ENCODE measurements at places on chromosomes 16 and 17.

DNA sequence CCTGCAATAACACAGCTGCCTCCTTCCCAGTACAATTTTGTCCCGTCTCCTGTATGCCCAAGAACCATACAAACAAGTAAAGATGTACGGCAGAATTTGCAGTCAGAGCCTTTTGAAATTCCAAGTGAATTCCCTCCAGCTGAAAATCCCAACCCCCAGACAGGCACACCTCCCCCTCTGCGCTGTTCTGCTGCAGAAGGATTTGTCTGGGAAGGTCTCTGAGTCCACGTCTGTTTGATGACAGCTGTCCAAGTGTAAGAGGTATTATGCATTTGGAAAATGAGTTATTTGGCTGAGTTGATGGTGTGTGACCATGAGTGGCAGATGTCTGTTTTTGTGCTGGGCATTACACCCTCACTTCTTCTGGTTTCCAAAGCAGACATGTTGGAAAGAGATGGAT is 104.9 kb upstream of the HS3ST4 start:
- no peak for DNase-seq

GRCh38 chr17:32870027-32870670 is 6.8 kb downstream of the MYO1D start:
- DNase-seq = no peak

DNA sequence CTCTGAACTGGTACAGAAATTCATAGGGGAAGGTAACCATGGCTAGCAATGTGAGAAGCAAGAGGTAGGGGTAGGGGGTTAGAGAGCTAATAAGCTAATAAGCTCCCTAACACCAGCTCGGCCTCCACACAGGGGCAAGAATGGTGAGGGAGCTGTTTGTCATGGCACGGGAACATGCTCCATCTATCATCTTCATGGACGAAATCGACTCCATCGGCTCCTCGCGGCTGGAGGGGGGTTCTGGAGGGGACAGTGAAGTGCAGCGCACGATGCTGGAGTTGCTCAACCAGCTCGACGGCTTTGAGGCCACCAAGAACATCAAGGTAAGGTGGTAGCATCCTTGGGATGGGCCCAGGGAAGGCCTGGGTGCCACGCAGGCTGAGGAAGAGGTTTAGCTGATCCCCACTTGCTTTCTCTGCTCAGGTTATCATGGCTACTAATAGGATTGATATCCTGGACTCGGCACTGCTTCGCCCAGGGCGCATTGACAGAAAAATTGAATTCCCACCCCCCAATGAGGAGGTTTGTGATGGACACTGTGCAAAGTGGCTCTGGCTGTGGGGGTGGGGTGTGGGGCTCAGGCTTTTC is 3.5 kb upstream of the FTSJ3 start:
- no peak for DNase-seq

- no peak for DNase-seq
Measured at GRCh38 chr16:28984619-28985135, at the start of gene LAT. Gene LAT, plus strand, starts transcription at chr16:28985052. Its CDS starts 366 bp downstream, at chr16:28985418.

GRCh38 chr16:11976850-11977375 is 379 bp downstream of the SNX29 start:
- DNase-seq = no peak

DNA sequence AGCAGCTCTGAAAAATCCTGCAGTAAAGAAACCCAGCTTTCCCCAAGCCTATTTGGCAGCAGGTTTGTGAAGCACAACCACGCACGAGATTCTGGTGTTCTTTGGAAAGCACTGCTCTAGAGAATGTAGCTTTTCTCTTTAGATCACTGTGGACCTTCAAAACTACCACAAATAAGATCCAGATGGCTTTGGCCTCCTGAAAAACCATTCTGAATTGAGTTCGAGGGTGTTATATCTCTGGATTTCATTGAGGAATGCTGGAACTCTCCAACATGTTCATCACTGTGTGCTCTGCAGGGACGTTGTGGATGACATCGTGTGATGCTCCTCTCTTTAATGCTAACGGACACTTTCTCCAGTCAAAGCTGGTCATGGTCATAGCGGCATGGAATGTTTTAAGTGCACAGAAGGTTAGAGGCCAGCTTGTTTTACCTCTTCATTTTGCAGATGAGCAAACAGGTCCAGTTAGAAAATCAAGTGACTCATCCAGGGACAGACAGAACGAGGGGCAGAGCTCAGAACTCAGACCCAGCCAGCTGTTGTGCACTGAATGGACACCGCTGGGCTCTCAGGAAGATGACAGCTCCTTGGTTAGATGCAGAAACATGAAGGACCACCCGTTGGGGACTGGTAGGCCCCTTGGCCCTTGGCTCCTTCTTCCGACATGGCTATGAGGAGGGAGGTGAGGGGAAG is 37.2 kb downstream of the CCDC42 start:
- DNase-seq = no peak

DNA sequence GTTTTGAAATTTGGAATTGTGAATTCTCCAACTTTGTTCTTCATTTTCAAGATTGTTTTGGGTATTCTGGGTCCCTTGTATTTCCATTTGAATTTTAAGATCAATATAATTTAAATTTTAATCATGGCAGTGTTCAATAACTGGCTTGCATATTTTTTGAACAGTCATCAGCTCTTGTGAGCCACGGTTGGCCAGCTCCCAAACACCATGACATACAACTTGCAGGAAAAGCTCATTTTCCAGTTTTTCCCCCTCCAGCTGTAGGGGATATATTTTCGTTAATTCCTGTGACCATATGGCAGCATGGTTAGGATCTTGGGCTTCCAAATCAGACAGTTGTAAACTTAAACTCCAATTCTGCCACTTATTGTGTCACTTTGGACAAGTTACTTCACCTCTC is 690.1 kb downstream of the WWOX start:
- no peak for DNase-seq

- DNase-seq = no peak
Measured at GRCh38 chr17:39618246-39618913, 8.4 kb upstream of the PPP1R1B start.

- DNase-seq = no peak
Measured at GRCh38 chr17:79563237-79564013, 47.4 kb downstream of the RBFOX3 start.

DNA sequence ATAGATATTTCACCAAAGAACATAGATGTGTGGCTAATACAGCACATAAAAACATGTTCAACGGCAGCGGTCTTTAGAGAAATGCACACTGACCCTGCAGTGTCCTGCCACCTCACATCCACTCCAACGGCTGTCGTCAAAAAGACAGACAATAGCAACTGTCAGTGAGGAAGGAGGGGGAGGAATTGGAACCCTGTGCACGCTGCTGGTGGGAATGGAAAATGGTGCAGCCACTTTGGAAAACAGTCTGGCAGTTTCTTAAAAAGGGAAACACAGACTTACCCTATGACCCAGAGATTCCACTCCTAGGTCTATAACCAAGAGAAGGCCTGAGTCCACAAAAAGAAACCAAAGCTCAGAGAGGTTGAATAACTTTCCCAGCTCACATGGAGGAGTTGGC is 7.7 kb downstream of the CEP295NL start:
- no peak for DNase-seq

GRCh38 chr17:34616148-34616547 is 36.8 kb downstream of the TMEM132E start:
- no peak for DNase-seq
